Large intestine (tissue), 12 donors: ENCODE measurements at places on chromosomes 11 and 22. TPM values are rescaled to one million over a fixed set of nuclear protein-coding genes. Genes with fewer than 3 reads are reported as not detected.

DNA sequence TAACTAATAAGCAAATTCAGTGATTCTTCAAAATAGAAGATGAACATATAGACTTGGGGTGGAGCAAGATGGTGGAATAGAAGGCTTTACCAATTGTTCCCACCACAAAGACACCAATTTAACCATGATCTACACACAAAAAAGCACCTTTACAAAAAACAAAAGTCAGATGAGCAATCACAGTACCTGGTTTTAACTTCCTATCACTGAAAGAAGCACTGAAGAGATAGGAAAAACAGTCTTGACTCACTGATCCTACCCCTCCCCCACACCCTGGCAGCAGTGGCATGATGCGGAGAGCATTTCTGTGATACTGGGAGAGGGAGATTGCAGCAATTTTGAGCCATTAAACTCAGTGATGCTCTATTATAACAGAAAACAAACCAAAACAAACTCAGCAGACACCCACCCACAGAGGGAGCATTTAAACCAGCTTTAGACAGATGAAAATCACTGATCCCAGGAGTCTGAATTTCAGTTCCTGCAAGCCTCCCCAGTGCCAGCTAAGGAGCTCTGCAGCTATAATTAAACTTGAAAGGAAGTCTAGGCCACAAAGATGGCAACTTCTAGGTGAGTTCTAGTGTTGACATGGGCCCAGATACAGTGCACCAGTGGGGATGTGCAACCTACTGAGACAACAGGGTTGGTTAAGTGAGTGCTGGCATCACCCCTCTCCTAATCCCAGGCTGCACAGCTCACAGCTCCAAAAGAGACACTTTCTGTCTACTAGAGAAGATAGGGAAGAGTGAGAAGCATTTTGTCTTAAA is 161.8 kb upstream of the GRIA4 start:
- DNase-seq, result no peak

- no peak for DNase-seq
Observed at GRCh38 chr11:78354408-78355308, 63.0 kb downstream of the GAB2 start.

GRCh38 chr11:130872102-130872501 is 44.2 kb downstream of the SNX19 start:
- no peak for DNase-seq

DNA sequence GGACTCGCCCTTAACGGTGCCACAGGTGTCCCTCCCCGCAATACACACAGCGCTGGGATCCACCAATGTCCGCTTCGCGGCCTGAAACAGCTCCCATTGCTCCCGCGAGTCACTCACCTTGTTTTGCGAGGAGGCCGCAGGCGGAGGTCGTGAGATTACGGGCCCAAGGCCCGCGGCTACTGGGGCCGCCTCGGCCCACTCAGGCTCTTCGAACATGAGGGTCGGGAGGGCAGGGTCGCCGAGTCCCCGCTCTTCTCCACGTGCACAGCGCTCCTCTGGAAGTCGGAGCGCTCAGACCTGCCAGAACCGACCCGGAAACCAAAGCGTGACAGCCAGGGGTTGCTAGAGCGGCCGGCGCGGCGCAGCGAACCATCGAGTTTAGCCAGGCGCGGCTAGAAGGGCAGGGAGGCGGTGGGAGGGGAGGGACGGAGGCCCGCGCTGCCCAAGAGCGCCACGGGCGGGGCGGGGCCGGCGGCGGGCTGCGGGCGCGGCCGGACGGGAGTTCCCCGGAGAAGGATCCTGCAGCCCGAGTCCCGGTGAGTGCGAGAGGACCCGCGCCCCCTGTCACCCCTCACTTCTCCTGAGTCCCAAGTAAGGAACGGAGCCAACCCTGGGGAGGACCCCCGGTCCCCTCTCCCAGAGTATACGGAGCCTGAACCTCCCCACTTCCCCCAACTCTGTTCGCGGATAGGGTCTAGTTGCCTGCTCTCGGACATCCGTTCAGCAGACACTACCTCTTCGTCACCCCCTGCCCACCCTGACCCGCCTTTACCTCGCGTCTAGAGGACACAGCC is at the start of the genes ILK and RRP8:
Gene ILK, plus strand, starts transcription at position 488 of the 794 bp plus-strand sequence. CDS start 498 bp downstream, outside the sequence.
Gene RRP8, minus strand, starts transcription at position 330 of the 794 bp plus-strand sequence. Its CDS starts 114 bp downstream, at position 216.
- peak; percentile 96 for DNase-seq

DNA sequence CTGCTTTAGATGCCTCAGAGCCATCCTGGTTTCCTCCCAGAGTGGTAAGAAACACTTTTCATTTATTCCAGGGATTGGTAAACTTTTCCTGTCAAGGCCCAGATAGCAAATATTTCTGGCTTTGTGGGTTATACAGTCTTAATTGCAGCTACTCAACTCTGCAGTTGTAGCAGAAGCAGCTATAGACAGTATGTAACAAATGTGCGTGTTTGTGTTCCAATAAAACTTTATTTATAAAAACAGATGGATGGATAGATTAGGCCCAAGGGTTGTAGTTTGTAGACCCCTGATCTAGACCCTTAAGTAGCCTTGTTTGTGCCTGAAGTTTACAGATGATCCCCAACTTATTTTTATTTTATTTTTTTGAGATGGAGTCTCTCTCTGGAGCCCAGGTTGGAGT is 17.9 kb downstream of the NNMT start:
- no peak for DNase-seq

DNA sequence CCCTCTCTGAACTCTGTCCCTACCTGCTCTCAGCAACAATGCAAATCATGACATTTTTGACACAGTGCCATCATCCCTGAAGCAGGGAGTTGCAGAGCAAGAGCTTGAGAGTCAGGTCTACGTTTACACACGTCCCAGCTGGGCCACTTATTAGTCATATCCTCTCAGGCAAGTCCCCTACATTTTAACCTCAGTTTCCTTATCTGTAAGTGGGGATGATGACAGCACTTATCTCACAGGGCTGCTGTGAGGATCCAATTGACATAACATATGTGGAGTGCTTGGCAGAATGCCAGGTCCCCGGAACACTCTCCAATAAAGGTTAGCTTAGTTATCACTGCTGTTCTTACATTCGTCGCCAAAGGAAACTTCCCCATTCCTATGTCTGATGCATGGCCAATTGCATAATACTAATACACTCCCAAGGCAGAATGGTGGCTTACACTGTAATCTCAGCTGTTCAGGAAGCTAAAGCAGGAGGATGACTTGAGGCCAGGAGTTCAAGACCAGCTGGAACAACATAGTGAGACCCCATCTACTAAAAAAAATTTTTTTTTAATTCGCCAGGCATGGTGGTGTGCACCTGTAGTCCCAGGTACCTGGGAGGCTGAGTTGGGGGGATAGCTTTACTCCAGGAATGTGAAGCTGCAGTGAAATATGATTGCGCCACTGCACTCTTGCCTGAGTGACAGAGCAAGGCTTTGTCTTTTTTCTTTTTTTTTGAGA is 16.6 kb downstream of the ASCC2 start:
- peak; percentile 94 for DNase-seq

DNA sequence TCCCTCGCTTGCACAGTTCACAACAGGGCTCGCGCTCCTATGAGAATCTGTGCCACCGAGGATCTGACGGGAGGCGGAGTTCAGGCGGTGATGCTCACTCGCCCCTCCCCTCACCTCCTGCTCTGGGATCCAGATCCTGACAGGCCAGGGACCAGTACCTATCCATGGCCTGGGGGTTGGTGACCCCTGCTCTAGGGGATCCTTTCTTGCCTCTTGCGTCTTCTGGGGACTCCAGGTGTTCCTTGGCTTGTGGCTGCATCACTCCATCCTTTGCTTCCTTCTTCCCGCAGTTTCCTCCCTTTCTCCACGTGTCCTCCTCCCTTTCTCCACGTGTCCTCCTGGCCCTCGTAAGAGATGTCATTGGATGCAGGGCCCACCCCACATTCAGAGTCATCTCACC is 30.6 kb upstream of the KRTAP5-7 start:
- no peak for DNase-seq

- no peak for DNase-seq
Observed at GRCh38 chr11:115578275-115578674, 74.1 kb upstream of the CADM1 start.

- DNase-seq, result peak; percentile 47
Observed at GRCh38 chr11:57459164-57460021, 935 bp upstream of the RTN4RL2 start.

- DNase-seq, result no peak
Observed at GRCh38 chr22:37990301-37990700, 5.9 kb upstream of the SOX10 start.

DNA sequence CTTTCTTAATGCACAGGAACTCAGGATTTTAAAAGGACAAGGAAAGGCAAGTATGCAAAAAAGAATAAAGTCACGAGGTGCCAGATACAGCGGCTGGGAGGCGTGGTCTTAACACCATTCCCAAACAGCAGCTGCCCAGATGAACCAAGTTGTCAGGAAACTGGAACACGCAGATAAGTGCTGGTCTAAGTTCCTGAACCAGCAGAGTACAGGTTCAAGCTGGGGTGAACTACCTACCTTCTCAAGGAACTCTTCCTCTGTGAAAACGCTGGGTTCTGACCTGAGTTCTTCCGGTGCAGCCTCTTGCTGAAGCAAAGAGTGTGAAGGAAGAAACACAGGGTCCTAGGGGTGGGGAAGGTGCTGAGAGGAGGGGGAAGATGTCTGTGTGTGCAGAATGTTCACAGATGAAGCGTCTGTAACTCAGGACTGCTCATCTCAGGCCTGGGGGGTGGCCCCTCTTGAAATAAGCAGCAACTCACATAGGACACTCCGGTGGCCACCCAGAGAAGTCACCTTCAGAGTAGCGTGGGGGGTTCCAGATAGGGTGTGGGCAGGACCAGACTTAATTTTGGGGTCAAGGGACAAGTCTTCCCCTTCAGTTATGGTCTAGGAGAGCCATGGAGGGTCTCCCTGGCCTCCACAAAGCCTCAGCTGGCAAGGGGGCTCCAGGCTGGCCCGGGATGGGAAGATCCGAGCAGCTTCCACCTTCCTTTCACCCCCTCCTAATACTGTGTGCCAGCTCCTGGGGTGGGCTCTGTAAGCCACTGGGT is 3.2 kb downstream of the TPST2 start:
- peak; percentile 38 for DNase-seq

- no peak for DNase-seq
Observed at GRCh38 chr22:23514322-23515038, 65.6 kb downstream of the IGLL1 start.

- DNase-seq, result no peak
Observed at GRCh38 chr22:24486501-24486921, 8.6 kb upstream of the UPB1 start.

DNA sequence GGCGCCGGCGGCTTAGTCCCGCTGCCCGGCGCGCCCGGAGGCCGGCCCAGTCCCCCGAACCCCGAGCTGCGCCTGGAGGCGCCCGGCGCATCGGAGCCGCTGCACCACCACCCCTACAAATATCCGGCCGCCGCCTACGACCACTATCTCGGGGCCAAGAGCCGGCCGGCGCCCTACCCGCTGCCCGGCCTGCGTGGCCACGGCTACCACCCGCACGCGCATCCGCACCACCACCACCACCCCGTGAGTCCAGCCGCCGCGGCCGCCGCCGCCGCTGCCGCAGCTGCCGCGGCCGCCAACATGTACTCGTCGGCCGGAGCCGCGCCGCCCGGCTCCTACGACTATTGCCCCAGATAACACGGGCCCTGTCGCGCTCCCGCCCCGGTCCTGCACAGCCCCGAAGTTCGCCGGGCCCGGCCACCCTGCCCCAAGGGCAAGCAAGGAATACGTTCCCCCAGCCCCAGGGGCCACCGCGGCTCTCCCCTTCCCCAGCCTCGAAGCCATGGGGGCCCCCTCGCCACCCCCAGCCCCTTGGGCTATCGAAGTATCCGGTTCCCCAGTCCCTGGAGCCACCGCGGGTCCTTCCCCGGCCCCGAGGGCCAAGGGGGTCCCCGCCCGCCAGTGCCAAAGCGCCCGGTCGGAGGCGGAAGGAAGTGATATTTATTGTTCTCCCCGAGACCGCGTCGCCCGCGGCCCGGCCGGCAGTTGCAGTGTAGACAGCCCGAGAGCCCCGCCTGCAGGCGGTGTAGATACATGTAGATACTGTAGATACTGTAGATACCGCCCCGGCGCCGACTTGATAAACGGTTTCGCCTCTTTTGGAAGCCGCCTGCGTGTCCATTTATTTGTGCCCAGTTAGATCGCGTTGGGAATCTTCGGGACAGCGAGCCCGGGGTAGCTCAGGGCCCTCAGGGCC is 6.2 kb downstream of the TBX1 start:
- DNase-seq, result peak; percentile 23

DNA sequence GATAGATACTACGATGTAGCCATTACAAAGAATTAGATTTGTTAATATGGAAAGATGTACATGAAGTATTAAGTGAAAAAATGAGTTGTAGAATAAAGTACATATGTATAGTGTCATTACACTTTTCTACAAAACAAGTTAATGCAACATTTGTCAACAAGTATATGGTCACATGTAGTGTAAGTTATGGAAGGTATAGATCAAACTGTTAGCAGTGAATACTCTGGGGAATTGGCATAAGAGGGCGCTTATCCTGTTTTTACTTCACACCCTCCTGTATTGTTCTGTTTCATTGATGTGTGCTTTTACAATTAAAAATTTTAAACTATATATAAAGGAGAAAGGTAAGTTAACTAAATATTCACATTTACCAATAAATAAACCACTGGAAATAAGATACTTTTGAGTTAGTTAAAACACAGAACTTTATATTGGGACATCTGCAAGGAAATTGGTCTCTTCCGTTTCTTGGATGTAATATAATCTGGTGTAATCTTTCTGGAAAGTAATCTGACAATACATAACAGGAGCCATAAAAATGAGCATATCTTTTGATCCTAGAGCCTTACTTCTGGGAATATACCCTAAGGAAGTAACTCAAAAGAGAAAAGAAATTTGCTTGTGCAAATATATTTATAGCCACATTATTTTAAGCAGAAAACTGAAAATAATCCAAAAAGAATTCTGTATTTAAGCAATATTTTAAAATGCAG is 34.5 kb downstream of the CSTPP1 start:
- no peak for DNase-seq

- DNase-seq, result peak; percentile 67
Observed at GRCh38 chr22:30208631-30209603, 37.6 kb downstream of the LIF start.

DNA sequence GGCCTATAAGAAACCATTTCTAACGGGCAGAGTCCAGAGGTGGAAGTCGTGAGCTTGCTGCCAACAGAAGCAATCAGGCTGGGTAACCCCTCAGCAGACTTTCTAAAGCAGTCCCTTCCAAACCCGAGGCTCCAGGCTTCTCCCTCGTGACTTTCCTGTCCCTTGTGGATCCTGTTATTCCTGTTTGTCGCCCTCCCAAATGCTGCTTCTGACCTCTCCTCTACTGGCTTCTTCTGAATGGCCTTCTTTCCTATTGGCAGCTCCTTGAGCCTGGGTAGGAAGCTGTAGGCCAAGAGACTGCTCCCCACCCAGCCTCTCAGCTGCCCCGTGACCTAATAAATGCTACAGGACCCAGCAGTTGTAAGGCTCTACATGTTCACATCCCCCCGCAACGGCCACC is 35.0 kb downstream of the MAFF start:
- DNase-seq, result peak; percentile 37

DNA sequence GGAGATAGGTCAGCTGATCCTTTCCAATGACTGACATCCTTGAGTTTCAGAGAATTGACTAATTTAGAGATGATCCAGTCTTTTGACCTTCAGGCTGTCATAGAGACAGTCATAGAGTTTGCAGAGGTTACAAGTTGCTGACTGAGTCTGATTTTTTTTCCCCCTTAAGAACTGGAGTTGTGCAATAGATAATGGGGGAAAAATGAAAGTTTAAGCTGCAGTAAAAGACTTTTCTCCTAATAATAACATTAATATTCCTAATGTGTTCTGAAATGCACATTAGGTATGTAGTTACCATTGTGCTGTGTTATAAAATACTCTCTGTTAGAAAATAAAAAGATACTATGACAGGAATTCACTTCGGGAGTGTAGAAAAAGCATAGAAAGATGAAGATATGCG is 876.9 kb upstream of the RAG2 start:
- no peak for DNase-seq

SGSM1 gene
- 7.2 TPM for polyA plus RNA-seq

TREH gene
- polyA plus RNA-seq, result 74.4 TPM

ARCN1 gene
- 139 TPM for polyA plus RNA-seq

INCENP gene
- 22.5 TPM for polyA plus RNA-seq
